ENCODE measurements at places on chromosomes 4 and X.

- no peak for DNase-seq
Observed at GRCh38 chr4:4480685-4481398, 61.0 kb downstream of the STX18 start.

DNA sequence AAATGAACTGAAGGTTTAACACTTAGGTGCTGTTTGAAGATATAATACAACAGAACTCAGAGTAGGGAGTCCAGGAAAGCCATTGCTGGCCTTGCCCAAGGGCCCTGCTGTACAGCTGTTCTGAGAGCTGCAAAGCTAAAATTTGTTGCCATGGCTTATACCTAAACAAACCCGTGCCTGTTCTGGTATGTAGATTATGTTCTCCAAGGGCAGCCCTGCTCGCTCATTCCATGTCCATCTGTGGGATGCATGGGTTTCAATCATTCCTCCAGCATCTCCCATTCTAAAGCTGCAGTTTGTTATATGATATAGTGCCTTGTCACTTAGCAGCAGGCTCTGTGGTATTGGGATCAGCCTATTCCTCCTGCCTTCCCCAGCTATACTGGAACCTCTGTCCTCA lies 80.8 kb upstream of the BMPR1B start:
- no peak for DNase-seq

GRCh38 chrX:154436374-154436982 lies 476 bp upstream of the GDI1 start:
- peak; percentile 40 for DNase-seq

GRCh38 chr4:95061220-95061619 lies 303.5 kb downstream of the BMPR1B start:
- no peak for DNase-seq

DNA sequence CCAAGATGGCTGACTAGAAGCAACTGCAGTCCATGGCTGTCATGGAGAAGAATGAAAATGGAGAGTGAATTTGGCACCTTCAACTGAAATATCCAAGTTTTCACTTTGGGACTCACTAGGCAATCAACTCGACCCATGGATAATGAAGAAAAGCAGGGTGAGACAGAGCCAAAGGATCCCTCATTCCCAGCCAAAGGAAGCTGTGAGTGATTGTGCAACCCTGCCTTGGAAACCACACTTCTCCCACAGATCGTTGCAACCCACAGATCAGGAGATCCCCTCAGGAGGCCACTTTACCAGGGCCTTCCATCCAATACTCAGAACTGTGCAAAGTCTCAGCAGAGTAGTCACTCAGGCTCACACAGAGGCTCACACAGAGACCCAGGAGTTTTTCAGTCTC lies 4.5 kb downstream of the CFAP299 start:
- no peak for DNase-seq

DNA sequence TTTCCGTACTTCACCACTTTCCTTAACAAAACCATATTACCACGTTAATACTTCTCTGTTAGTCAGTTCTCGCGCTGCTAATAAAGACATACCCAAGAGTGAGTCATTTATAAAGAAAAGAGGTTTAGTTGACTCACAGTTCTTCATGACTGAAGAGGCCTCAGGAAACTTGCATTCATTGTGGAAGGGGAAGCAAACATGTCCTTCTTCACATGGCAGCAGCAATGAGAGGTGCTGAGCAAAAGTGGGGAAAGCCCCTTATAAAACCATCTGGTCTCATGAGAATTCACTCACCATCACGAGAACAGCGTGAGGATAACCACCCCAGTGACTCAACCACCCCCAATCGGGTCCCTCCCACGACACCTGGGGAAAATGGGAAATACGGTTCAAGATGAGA lies 289.8 kb upstream of the CLNK start:
- no peak for DNase-seq

DNA sequence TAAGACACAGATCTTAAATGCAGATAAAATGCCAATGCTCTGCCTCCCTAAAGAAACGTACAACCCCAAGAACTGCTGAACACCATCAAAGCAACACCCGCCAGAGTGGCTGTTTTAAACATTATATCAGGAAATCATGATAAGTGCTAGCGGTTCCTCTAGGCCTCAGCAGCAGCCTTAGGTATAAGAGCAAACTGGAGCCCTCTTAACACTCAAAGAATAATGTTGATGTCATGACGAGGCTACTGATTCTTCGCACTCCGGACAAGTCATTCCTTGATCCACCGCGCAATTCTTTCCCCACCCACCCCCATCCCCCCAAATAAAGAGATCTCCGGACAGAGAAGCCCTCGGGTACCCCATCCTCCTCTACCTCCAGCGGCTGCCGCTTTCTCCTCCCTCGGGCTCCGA lies 507 bp downstream of the LIN54 start:
- DNase-seq: no peak

- DNase-seq: no peak
Observed at GRCh38 chr4:168408620-168409019, 71.7 kb downstream of the DDX60L start.

DNA sequence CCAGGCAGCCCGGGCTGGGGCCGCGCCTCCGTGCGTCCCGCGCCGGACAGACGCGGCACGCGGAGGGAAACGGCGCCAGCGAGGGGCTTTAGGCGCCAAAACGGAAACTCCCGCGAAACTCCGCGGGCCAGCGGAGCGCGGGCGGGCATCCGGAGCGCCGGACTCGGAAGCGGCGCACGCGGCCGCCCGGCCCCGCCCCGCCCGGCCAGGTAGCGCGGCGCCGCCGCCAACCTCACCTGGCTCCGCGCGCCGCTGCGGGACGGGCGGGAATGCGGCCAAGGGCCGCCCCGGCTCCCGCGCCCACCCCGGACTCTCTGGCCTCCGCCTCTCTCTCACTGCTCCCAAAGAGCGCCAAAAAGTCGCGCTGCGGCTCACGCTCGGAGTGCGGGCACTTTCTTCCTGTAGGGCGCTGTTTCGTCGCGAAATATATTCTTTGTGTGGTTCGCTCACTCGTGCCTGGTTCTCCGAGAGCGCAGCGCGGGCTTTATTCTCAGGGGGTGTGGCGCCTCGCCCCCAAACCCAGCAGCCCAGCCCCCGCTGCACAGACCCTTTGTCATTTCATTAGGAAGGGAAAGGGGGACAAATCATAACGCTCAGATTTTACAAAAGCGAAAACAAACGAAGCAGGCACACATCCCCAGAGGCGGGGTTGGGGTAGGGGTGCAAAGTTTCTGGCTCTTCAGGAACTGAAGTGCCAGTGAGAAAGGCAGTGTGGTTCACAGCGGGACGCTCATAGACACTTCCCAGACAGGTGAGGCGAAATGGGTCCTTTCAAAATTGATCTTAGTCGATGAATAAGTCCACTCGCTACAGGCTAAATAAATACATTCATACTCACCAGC lies 961 bp upstream of the MBNL3 start:
- DNase-seq: peak; percentile 41

Measured in effector CD4-positive, alpha-beta T cell (primary cell).